ENCODE measurements at places on chromosomes 11 and 22.

DNA sequence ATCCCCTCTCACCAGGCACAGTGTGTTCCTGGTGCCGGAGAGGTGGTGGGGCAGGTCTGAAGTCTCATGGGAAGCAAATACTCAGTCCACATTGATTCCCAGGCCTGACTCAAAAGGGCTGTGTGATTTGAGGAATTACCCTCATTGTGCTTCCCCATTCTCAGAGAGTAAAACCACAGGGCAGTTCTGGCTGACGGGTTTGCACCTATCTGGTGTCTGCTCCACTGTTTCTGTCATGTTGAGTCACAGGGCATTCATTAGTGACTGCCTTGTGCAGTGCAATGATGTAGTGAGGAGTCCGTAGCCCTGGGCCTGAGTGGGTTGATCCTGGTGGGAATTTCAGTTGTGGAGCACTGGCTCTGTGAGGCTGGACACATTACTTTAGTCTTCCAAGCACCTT, 85.2 kb upstream of the ARHGAP20 start:
- DNase-seq = no peak

DNA sequence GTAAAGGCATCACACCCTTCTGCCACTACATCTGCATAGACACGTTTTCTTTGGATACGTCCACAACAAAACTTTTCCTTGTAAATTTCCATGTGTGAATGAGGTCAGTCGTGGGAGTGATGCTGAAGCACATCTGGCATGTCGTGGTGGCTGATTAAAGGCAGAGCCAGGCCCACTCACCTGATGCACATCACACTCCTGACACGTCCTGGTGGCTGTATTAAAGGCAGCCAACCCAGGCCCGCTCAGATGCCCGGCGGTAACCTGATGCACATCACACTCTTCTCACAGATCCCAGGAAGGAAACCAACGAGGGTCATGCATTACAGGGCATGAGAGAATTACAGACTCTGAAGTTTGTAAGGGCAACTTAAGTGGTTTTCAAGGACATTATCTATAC, 321.6 kb upstream of the B3GAT1 start:
- DNase-seq = no peak

- no peak for DNase-seq
These were observed 45.6 kb upstream of the POLD3 start for GRCh38 chr11:74546752-74547151.

DNA sequence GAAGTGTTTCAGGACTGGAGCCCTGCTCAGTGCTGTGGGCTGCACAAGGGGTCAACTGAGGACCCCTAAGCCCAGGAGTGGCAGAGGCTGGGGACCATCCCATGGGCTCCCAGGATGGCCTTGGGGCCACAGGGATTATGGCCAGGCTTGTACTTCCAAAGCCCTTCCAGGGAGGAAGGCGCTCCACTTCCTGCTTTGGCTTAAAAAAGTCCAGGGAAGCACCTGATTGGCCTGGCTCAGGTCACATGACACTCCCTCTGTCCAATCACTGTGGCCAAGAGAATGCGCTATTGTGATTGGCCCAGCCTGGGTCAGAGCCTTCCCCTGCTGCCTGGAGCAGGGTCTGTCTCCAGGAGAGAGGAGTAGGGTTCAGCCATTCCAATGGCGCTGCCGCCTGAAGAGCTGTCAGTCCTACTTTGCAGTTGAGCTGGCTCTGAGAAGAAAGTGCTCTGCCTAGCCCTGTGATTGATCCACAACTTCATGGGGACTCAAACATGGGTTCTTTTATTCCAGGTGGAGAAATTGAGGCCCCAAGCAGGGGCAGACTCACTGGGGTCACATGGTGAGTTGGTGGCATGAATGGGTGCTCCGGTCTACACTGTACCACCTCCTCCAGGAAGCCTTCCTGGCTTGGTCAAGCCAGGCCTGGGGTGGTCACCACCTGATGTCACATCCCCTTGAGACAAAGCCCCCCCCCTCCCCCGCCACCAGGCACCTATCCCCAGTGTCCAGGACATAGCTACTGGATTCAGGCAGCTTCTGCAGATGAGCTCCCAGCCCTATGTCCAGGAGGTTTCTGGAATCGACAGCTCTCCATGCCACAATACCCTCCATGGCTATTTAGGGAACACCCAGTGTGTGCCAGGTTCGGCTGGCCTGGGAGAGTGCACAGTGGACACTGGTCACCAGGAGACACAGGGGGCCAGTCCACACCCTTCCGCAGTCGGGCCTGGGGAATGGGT, 48.2 kb downstream of the RTN4R start:
- no peak for DNase-seq

GRCh38 chr22:46577368-46578249, 40.2 kb upstream of the CELSR1 start:
- DNase-seq = no peak

- no peak for DNase-seq
These were observed 11.8 kb downstream of the C11orf87 start for GRCh38 chr11:109433753-109434256.

GRCh38 chr22:47835726-47836125, 1073.3 kb downstream of the TBC1D22A start:
- DNase-seq = no peak

- no peak for DNase-seq
These were observed 2.6 kb upstream of the CHRM1 start for GRCh38 chr11:62923601-62924411.

DNA sequence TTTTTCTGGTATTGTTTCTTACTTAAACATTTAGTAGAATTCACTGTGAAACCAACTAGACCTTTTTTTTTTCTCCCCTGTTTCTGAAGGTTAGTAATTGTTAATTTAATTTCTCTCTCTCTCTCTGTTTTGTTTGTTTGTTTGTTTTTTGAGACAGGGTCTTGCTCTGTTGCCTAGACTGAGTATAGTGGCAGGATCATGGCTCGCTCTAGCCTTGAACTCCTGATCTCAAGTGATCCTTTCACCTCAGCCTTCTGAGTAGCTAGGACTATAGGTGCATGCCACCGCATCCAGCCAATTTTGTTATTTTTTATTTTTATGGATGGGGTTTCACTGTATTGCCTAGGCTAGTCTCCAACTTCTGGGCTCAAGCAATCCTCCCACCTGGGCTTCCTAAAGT, 165.0 kb downstream of the UVRAG start:
- no peak for DNase-seq

DNA sequence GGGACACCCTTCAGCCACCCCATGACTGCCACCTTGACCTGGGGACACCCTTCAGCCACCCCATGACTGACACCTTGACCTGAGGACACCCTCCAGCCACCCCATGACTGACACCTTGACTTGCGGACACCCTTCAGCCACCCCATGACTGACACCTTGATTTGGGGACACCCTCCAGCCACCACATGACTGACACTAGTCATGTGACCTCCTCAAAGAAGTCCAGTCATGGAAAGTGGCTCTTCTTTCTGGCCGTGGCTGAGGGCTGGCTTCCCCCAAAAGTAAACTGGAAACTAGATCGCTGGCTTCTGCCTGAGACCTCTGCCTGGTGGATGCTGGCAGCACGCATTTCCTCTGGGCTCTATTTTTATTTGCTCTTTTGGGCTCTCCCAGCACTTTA, 28.4 kb downstream of the ARFGAP2 start:
- no peak for DNase-seq

DNA sequence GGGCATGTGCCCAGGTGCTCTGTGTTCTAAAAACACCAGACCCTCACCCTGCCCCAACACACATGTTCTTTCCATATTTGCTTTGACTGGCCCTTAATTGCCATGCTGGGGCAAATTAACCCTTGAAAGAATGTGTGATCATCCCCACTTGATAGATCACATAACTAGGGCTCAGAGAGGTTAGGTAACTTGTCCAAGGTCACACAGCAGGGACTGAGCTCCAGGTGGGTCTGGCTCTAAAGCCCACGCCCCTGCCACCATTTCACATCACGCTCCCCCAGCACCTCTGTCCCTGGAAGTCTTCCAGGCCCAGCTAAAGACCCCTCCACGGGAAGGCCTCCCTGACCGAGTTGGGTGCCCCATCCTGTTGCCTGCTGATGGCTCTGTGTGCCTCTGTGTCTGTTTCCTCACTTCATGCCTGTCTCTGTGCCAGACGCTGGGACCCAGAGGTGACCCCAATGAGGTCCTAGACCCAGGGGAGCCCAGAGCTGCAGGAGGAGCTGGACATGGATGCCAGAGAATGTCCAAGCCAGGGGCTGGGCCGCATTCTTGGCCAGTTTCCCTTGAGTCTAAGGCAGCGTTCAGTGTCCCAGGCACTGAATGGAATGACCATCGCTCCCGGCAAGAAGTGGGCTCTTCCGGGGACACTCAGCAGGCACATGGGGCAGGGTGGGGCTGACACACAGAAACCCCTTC, 79.7 kb downstream of the MYO7A start:
- no peak for DNase-seq

DNA sequence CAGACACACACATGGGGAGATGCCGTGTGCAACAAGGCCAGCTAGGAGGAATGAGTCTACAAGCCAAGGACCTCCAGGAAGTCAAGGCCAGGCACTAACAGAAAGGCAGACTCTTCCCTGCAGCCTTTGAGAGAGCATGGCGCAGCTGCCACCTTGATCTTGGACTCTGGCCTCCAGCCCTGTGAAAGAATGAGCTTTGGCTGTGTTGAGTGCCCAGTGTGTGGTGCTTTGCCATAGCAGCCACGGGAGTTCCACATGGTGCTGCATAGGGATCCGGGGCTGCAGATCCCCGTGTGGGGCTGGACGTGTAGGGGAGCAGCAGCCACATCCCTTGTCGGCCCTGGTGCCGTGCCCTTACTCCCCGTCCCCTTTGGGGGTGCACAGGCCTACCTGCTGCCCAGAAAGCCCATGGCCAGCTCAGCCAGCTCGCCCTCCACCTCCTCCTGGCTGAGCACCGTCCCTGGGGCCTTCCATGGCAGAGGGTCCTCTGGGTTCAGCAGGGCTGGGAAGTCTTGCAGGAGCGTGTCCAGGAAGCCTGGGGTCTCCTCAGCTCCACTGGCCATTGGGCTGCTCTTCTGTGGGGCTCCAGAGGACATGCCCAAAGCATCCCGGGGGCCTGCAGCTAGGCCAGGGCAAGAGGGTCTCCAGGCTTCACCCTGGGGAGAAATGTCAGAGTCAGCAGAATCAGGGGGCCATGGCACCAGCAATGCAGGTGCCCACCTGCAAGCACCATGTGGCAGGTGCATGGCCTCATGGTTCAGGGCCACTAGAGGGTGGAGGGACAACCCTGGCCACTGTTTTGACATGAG, 7.0 kb downstream of the PPM1F start:
- no peak for DNase-seq

DNA sequence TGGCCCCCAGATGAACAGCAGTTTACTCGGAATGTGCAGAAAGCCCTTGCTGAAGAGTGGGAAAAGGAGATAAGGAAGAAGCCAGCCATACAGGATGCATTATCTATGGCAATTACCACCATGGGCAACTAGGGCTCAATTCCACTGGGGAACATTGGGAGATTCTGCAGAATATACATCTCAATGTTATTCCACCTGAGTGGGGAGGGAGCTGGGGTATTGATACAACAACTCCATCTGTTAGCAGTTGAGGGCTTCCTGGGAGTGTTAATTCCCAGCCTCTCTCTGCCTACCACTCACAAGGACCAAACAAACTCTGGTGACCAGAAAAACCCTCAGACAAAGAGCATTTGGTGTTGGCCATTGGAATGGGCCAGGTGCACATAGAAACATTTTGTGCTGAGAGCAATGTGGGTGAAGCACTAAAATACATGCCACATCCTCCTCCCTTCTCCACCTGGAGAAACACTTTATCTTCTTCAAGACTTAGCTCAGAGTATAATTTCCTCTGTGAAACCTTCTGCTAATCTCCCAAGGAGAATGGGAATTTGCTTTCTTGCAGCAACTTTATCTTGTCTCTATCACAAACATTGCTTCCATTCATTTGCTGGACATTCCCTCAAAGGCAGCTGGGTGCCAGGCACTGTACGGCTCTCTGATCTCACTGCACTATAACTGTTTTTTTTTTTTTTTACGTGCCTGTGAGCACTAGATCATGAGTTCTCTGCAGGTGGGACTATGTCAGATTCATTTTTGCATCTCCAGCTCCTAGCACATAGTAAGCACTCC, 292.2 kb downstream of the MN1 start:
- DNase-seq = no peak

DNA sequence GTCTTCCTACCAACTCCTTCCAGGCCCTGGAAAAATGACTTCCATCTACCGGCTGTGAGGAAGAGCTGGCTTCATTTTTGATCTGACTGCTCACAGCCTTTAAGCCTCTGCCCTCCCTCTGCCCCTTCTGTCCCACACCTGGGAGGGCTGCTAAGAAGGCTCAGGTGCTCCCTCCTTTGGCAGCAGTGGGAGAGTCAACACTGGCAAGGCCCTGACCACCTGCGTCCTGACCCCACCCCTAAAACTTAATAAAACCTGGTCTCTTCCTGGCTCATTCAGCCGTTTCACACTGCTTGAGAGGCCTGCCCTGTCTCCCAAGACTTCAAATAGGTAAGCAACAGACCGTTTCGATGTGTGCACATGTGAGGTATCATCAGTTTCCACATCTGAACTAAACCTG, 52.1 kb upstream of the NFRKB start:
- DNase-seq = no peak

DNA sequence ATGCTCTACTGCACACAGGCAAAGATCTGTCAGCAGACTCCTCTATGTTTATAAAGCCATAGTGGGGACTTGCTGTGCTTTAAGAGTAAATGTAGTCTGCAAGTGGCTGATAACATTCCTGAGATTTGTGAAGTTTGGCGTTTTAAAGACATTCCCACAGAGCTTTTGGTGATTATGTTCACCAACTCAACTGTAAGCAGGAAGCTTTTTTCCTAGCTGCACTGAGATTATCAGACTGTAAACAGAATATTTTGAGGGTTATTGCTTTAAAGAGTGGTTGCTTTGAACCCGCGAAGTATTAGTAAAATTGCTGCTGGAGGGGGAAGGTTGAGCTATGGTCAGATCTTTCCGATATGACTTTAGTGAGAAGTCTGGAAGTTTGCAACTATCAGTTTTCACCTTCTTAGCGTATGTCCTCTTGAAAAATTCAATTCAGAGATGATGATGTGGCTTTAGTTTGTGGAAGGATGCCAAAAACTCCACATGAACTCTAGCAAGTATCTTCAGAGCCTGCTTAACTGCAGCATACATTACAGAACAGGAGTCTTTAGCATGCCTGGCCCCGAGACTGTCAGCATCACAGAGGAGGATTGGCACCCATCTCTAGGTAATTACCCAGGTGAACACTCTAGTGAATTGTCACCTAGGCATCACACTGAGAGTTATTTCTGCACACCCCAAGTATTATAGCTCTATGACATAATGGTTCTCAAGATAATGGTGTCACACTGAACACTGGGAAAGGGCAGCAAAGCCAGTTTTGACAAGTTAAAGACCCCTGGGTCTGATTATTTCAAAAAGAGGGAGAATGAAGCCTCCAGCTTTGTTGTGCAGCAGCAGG, 89.9 kb downstream of the MTNR1B start:
- DNase-seq = no peak

DNA sequence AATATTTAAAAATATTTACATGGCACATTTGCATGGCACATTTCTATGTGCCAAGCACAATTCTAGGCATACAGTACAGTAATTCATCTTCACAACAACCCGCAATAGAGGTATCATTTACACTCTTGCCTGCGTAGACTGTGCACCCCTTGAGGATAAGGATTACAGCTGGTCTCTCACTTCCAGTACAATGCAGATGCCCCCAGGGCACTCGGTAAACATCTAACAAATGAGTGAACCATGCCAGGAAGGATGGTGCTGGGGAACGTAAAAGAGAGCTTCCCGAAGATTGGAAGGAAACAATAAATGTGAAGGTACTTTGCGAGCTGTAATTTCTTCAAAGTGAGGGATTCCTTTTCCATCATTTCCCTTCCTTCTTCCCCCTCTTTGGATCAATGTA, 1.3 kb downstream of the PRPF19 start:
- DNase-seq = no peak

- no peak for DNase-seq
These were observed 45.2 kb downstream of the CLPB start for GRCh38 chr11:72389116-72389515.

GRCh38 chr22:36274531-36274930, 21.6 kb downstream of the APOL1 start:
- no peak for DNase-seq
